ENCODE measurements at places on chromosomes 5 and 9.

- peak; percentile 55 for DNase-seq
Measured at GRCh38 chr5:150316320-150316719, 13.6 kb upstream of the ARSI start.

- DNase-seq = no peak
Measured at GRCh38 chr9:136765041-136765440, 723 bp upstream of the LCN15 start.

DNA sequence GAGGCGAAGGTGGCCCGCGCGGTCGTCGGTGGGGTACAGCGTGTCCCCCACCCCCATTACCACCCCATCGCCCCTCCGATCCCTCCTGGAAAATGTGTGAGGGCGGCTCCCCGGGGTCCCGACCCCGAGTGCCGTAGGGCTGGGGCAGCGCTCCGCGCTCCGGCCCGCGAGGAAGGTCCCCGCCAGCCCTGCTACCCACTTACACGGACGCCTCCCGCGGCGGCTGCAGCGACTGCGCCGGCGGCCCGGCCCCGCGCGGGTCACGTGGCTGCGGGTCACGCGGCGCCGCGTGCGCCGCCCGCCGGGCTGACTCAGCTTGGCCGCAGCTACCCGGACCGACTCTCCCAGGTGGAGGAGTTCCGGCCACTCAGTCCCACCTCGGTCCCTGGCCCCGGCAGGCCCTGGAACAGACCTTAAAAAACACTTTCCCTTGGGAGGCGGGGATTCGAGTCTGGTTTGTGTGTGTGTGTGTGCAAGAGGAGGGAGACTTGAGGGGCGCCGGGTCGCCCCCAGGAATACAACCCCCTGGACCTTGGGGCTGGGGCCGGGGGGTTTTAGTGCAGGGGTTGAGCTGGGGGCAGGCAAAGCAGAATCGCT, at the start of gene GNPDA1:
Gene GNPDA1, minus strand, starts transcription at position 236 of the 597 bp plus-strand sequence. CDS start 992 bp downstream, outside the sequence.
- DNase-seq = peak; percentile 88

DNA sequence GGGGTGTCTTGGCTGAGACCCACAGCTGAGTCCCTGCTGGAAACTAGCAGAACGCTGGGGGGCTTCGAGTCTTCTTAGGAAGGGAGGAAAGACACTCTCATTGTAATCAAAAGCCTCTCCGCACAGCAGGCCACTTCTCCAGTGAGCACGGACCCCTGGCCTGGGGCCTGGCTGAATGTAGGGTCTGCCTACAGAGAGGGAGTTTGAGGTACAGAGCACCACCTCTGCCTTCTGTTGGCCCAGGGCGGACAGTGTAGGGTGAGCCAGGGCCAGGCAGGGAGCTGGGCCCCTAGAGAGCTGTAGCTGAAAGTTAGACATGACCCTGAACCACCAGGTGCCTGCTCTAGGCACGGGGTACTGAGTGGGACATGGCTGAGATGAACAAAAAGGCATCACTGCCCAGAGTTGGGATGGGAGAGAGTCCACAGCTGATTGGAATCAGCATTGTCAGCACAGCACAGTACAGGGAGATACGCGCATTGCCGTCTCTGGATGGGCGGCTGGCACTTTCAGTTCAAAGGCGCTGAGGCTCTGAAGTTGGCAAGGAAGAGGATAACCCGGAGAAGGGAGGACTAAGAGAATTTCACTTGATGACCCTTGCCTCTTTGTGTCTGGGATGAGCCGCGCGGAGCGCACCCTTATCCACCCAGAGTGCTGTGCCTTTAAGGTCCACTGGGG, 363 bp upstream of the SLC25A48 start:
- DNase-seq = no peak

DNA sequence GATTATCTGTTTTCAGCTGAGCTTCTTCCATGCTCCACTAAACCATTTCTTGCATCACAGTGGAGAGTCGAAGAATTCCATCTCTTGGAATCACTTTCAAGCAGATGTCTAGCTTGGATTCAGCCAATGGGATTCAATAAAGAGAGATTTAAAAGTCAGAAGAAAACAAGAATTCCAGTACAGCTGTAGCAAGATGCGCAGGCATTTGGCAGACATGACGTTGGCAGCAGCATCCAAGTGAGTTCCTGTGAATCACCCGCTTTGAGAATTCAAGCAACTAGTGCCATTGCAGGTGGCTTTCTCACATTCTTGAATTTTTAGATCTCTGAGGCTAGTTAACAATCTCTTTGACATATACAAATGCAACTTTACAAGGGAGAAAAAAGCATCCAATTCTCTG, 467.0 kb downstream of the CDH10 start:
- DNase-seq = no peak

DNA sequence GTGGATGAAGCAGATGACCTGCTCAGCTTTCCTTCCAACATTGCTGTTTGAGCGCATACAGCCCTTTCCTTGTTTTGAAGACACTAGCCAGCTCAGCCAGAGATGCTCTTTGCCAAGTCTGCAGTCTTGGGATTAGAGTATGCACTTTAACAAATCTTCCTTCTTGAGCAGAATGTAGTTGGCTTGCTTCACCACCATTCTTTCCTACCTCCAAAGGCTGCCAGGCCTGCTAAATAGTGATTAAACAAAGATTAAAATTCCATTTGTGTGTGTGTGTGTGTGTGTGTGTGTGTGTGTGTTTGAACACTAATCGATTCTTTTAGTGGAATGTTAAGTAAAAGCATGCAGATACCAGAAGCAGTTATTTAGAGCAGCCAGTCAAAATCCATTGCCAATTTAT, 97.6 kb downstream of the GALNT10 start:
- DNase-seq = no peak

Data from ELR (cell line).